NCI-H187 treated with DMSO at 0.1 percent for 48 hours (cell line): ENCODE measurements at places on chromosomes 2 and 18.

- no peak for DNase-seq
These were observed 1277.0 kb upstream of the SLC39A10 start for GRCh38 chr2:194380011-194380410.

DNA sequence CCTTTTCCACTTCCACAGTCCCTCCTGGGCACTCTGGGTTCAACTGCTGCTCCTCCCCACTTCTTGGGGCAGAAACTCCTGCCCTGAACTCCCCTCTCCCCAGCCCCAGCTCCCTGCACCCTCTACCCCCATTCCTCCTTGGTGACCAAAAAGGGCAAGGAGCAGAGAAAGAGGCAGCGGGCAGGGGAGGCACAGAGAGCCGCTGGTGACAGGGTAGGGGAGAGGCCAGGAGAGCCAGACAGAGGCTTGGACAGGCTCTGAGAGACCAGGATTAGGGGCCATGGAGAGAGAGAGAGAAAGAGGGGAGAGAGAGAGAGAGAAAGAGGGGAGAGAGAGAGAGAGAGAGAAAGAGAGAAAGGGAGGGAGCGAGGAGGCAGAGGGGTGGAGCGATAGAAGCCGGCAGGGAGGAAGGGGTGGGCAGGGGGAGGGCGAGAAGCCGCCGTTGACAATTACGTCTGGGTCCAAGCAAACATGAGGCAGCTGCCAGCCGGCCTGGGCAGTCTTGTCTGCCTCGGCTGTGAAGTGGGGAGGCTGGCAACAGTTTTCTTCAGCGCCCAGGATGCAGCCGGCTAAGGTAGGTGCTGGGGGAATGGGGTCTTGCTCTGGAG lies at the start of gene KCNIP3:
Gene KCNIP3, plus strand, starts transcription at position 468 of the 608 bp plus-strand sequence. Its CDS starts 92 bp downstream, at position 560.
- DNase-seq = no peak

- DNase-seq = no peak
These were observed 31.9 kb upstream of the CWC22 start for GRCh38 chr2:180038997-180039396.

- no peak for DNase-seq
These were observed 2.4 kb downstream of the ALK start for GRCh38 chr2:29918941-29919340.

GRCh38 chr2:85441864-85442263 lies 23.4 kb downstream of the SH2D6 start:
- DNase-seq = no peak

DNA sequence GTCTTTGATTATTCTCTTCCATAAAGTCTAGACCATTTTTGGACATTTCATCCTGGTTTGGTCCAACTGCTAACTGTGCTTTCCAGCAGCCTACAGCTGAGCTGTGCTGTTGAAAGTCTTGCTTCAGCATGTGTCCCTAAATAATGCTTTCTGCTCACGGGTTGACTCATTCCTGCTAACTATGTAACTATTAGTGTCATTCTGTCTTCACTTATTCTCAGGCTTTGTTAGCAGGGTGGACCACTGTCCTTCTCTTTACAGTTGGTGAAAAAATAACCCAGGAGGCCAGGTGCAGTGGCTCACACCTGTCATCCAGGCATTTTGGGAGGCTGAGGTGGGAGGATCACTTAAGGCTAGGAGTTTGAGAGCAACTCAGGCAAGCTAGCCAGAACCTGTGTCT lies 8.9 kb downstream of the ADAM23 start:
- DNase-seq = no peak

DNA sequence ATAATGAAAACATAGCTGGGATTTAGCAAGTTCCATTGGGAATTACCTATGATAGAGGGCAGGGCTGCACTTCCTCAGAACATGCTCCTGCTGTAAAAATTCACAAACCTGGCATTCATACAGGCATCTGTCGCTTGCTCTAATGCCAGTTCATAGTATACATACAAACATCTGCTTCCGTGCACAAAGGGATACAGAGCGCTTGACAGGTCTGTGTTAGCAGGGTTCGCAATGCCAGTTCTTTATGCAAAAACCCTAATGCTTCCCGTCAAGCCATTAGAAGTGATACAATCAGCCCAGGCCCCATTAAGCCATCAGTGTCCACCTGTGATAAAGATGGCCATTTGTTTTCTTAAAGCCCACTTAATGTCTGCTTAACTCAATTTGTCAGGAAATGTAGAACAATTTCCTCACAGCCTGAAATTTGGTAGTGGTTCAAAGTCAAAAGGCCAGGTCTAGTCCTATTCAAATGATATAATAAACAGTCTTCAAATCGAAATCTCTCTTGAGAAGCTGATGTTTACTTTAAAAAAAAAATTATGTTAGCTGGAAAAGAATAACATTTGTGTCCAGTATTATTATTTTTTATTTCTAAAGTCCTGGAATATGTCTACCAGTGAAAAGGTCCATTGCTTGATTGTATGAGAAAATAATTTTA lies 556.3 kb downstream of the ARHGAP15 start:
- DNase-seq = no peak

DNA sequence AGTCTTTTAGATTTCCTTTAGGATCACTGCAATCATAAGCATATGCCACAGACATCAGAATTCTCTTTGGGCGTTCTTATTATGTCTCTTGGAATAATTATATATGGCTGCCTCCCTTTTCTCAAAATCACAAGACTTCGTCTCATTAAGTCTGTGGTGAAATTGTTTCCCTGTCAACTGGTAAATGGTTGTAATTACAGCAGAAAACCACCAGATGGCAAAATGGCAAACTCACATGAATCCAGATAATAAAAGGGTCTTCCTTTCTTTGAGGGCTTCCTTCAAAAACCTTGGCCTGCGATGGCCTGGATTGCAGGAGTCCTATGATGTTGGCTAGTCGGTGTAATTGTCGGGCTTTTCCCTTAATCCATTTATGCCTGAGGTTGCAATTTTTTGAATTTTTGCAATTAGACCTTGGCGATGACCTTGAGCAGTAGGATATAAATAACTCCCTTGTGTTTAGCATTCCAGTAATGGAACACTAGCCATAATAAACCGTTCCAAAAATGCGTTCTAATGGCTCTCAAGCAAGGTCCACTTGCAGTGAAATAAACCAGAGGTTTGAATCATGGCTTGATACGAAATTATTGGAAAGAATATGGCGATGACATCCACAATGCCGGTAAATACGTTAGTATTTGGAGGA lies 656.4 kb downstream of the MBD2 start:
- DNase-seq = no peak

DNA sequence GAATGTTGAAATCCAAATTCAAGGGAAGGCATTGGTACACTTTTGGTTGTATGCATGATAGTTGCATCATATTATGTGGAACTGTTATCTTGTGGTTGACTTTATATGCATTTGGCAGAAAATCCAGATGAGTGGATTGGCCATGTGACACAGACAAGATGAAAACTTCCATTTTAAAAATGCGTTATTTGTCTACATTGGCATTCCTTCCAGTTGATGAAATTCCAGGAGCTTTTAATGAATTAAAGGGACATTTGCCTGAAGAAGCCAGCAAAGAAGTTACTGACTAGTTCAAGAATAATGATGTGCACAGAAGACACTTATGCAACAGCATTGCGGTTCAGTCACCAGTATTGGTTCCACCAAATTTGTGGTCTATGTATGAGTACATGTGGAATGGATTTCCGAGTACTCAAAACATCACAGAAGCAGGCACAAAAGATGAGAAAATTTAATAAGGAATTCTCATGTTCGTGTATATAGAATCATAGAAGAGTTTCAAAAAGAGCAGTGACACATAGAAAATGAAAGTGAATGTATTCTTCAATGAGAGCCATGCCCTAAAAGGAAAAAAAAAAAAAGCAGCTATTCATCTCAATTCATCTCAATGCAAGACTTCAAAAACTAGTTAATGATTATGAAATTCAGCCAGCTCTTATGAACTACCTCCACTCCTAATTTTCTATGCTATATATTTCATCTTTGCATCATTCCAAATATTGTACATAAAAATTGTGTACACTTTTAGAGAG lies 232.1 kb downstream of the RBM43 start:
- DNase-seq = no peak

DNA sequence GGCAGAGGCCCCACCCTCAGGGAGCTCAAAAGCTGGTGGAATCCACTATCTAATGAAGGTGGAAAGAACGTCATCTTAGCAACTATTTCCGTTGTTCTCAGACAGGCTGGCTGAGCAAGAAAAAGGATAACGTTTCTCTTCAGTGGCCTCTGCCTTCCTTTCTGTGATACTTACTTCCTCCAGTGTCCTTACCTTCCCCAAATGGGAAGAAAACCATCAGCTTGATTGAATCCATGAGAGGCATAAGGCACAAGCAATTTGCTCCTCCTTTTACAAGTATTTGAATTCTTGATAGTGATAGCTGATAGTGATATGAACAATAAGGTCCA lies 8.1 kb upstream of the NCOA1 start:
- no peak for DNase-seq

GRCh38 chr2:44605511-44605910 lies 243.8 kb downstream of the CAMKMT start:
- DNase-seq = no peak

- no peak for DNase-seq
These were observed 91.3 kb downstream of the NBEAL1 start for GRCh38 chr2:203105996-203106395.
